NCI-H226 (cell line): ENCODE measurements at places on chromosomes 5 and 9.

DNA sequence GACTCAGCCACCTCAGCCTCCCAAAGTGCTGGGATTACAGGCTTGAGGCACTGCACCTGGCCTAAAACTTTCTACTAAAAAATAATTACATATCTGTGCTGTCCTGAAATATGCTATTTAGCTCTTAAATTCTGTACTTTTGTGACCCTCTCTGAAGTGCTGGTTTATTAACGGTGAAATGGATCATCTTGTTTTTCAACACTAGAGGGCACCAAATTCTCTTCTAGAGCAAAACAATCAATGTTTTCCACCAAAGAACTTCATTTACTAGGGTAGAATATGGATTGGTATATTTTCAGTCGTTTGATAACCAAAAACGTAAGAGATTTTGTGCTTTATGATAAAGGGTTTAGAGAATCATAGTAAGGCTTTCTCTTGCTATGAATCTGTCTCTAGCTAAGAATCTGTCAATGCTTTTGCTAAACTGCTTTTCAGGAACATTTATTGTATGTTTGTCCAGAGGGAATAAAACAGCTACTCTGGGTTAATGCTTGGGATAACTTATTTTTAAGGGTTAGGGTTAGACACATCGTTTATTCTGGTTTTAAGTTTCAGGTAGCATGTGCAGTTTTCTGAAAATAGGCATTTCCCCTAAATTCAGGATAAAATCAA is 63.6 kb downstream of the RNF180 start:
- no peak for DNase-seq

GRCh38 chr5:61625681-61626621 is 293.9 kb downstream of the ZSWIM6 start:
- no peak for DNase-seq

DNA sequence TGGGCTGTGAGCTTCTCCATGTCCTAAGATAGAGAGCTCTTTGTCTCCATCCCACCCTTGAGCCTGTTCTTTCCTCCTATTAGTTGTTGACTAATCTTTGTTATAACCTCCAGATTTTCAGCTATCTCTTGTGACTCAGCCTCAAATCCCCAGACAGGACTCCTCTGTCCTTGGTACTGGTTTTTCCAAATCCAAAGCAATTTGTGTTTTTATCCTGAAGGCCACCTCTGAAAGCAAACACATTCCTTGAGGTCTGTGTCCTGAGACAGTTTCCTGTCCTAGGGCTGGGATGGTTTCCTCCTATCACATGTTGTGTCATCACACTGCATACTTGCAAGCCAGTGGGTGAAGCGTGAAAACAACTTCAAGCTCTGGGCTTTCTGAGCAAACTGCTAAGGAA is 8.5 kb downstream of the TNC start:
- peak; percentile 52 for DNase-seq

GRCh38 chr5:173730632-173731298 is 114.3 kb upstream of the BOD1 start:
- DNase-seq, result no peak

DNA sequence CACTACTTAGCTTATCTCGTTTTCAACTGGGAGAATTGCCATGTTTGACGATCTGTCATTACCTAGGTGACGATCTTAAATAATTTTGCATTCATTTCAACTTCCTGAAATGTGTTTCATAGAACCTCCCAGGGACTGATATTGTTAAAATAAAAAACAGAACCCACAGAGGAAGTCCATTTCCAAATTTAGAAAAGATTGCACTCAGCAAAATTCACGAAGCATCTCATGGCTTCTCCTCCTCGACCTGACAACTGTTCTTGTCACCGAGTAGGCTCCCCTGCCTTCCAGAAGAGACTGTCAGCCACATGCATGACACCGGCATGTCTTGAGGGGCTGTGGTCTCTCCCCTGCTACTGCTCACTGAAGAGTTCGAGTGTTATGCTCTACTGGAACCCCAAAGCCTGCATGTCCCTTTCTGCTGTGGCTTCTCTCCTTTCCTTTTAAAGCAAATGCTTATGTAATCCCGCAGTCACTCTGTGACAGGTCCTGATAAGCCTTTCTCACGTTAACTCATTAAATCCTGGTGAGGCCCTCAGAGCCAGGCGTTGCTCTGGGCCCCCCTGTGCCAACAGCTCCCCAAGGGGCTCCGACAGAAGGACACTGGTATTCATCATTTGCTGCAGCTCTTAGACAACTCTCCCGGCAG is 26.8 kb upstream of the ANKRD33B start:
- no peak for DNase-seq
